ENCODE measurements at places on chromosomes 12 and 14.
A peak's percentile ranks its signal among the peaks of the same experiment; 100 is the strongest.

- no peak for DNase-seq
Observed at GRCh38 chr14:53514197-53514596, 361.1 kb upstream of the DDHD1 start.

- peak; percentile 57 for DNase-seq
Observed at GRCh38 chr12:4273652-4274395, at the start of gene CCND2. Gene CCND2 (plus strand): TSS chr12:4273762. CDS start chr12:4274041, 279 bp downstream.

GRCh38 chr14:96202441-96203094, 2.1 kb upstream of the BDKRB2 start:
- no peak for DNase-seq

- no peak for DNase-seq
Observed at GRCh38 chr12:130364578-130364977, 26.9 kb downstream of the PIWIL1 start.

DNA sequence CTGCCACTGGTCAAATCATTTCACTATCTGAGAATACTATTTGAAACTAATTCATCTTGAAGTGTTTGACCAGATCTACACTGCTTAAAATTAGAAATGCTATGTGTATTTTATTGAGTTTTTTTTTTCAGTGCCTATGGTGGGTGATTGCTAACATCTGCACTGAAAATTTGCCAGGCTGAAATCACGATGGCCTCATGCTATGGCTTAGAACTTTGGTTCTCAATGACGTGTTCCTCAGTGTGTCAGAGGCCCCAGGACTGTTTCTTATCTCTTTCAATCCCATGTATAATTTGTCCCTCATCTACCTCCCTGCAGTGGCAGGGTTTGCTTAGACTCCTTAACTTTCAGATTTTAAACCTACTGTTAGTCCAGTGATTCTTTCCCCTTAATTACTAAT, 36.2 kb upstream of the NKX2-8 start:
- no peak for DNase-seq

- no peak for DNase-seq
Observed at GRCh38 chr14:26289891-26290486, 307.8 kb downstream of the NOVA1 start.

- no peak for DNase-seq
Observed at GRCh38 chr12:42255221-42255865, 17.3 kb upstream of the YAF2 start.

DNA sequence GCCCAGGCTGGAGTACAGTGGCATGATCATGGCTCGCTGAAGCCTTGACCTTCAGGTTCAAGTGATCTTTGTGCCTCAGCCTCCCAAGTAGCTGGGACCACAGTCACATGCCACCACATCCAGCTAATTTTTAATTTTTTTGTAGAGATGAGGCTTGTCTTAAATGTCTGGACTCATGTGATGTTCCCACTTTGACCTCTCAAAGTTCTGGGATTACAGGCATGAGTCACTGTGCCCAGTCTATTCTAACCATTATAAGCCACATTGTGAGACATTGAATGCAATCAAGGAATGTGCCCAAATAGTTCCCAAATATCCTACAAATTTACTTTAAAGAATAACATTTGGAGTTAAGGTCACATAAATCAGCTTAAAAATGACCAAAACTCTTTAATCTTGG, 130.7 kb upstream of the ARID2 start:
- no peak for DNase-seq

GRCh38 chr12:121144416-121144914, 11.8 kb downstream of the P2RX7 start:
- DNase-seq: no peak

DNA sequence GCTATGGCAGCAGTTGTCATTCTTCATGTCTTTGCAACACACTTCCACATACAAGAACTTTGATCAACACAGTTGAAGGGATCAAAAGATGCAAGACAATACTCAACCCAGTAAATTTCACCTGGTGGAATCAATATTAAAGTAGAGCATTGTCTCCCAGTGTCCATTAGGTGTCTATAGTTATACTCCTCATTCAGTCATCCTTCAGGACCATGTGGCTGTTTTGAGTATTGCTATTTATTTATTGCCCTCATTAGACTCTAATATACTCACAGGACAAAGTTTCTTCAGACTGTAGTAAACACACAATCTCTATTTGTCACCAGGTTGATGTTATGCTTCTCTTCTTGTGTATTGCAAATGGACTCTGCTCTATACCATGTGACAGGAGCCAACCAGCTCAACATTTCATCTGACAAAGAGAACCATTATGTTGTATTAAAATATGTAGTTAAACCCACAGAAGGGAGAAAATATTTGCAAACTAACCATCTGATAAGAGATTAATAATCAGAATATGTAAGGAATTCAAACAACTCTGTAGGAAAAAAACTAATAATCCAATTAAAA, 146.6 kb downstream of the TGFB3 start:
- DNase-seq: no peak

GRCh38 chr12:131622422-131622955, 88.4 kb upstream of the SFSWAP start:
- no peak for DNase-seq

- DNase-seq: no peak
Observed at GRCh38 chr12:124385219-124385969, 90.5 kb downstream of the RFLNA start.

- peak; percentile 10 for DNase-seq
Observed at GRCh38 chr14:36271939-36272907, 48.2 kb downstream of the MBIP start.

- no peak for DNase-seq
Observed at GRCh38 chr12:11755302-11755930, 105.9 kb downstream of the ETV6 start.

DNA sequence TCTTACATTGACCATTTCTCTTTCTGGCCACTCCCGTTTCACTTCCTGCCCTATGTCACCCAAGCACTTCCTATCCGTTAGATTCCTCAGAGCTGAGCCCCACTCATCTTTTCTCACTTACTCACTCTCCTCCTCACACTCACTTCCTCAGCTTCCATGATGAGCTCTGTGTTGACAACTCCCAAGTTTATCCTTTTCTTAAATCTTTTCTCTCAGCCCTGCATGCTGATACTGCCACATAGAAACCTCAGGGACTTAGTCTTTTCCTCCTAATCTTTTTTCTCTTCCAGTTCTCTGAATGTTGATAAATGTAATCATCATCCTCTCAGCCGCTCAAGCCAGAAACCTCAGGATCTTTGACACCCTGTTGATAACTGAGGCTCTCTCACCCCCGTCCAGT, 99.6 kb downstream of the ANO6 start:
- no peak for DNase-seq

GRCh38 chr14:68817506-68818212, 24.8 kb upstream of the ZFP36L1 start:
- DNase-seq: no peak

DNA sequence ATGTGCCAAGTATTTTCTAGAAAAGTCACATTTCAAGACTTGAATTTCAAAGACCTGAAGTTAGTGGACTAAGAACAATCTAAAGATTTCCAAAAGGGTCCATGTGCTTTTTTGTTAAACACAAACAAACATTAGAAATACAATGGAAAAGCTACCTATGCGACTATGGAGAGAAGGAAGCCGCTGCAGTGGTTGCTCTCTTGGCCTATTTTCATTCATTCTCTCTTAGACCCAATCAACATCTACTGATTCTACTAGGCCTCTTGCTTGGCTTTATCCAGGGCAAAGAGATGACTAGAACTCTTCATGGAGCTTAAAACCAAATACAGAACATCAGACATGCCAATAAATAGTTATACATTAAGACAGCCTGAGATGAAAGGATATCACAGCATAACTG, 9.9 kb downstream of the FGD6 start:
- DNase-seq: no peak

DNA sequence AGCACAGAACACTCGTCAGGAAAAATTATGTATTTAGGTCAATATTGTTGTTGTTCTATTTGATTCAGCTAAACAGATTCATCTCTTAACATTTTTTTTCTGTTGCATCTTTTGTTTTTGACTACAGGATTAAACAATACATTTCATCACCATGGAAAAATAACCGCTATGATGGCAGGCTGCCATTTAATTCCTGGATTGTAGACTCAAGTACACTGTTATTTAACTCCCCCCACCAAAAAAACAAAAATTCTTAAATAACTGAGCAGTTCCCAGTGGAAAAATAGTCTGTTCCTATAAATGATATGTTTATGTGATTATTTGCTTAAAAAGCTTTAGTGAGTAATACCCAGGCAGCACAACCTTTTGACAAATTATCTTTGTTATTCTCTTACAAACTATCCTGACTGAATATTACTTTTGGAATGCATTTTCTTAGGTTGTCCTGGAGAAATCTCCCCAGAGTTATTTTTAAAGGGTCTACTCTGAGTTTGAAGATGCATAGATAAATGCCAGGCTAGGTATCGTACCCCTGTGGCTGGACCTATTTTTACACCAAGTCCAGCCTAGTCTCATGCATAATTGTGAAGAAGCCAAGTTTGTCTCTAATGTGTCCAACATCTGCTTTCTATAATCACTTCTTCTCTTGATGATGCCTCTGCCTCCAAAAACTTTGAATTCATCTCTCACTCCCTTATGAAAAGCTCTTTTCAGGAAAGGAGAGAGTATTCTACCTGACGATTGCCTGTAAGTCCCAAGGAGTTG, 3.7 kb downstream of the KERA start:
- no peak for DNase-seq

GRCh38 chr12:68253504-68253903, at the start of gene IL22:
Gene IL22 (minus strand): TSS chr12:68253604. CDS start chr12:68253448, 156 bp downstream.
- DNase-seq: no peak

GRCh38 chr12:58639318-58639934, 280.9 kb downstream of the LRIG3 start:
- DNase-seq: no peak
